ENCODE measurements at places on chromosomes 6 and 20. TPM values are rescaled to one million over a fixed set of nuclear protein-coding genes. Genes with fewer than 3 reads are reported as not detected.

DNA sequence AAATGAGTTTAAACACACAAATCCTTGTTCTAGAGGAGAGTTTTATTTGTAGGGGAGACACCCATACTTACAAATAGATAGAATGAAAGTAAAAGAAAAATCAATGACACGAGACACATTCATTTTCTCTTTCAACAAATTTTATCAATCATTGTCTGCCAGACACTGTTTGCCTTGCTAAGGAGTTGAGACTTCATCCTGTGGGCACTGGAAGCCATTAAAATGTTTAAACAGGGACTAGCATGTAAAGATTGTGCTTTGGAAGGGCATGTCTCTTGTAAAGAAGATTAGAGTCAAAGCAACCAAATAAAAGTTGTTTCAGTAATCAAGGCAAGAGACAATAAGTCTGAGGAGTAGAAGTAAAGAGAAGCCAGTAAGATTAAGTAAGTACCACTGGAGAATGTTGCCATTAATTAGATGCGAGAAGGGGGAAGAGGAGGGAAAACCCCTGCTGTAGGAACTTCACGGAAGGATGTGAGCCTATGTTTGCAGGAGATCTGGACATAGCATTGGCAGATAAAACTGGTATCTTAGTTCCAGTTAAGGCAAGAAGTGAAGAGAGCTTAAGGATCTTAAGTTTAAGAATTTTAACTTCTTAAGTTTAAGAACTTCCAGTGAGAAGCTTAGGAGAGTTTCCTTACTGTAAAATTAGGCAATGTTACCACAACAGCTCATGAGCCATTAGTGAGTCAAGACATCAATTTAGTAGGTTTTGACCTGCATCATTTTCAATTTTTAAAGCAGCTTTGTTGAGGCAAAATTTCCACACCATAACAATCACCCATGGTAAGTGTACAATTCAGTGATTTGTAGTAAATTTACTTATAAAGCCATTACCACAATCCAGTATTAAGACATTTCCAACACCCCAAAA lies 117.0 kb upstream of the UST start:
- no peak overlapping the region for H3K4me3 ChIP-seq
- no peaks in the 10 kb centered on the region for H3K27me3 ChIP-seq
- no peaks in the 10 kb centered on the region for H3K4me1 ChIP-seq

DNA sequence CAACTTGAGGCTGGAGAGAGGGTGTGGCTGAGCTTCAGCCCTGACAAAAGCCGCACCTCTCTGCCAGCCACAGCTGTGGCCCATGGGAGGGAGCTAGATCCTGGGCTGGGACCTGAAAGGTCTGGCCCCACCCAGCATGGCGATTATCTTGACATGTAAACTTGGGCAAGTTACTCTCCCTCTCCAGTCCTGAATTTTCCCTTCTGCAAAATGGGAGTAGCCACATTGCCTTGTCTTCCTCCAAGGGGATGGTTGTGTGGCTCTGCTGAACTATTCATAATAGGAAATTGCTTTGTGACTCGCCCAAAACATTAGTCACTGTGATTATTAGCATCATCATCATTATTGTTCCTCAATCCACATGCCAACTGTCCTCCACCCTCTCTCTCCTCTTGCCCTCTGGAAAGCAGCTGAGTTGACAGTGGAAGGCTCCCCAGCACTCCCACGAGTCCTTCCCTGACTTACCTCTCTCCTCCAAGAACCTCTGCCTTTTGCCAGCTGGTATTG lies 23.0 kb upstream of the RBPJL start:
- H3K36me3 ChIP-seq, result no peaks in the 10 kb centered on the region
- H3K27me3 ChIP-seq, result no peaks in the 10 kb centered on the region
- H3K27ac ChIP-seq, result no peak overlapping the region
- no peaks in the 10 kb centered on the region for H3K4me1 ChIP-seq
- no peak for DNase-seq
- H3K4me3 ChIP-seq, result no peak overlapping the region

- no peaks in the 10 kb centered on the region for H3K36me3 ChIP-seq
- no peaks in the 10 kb centered on the region for H3K27me3 ChIP-seq
- H3K4me1 ChIP-seq, result peaks cover 5% of the 10 kb centered on the region
- H3K4me3 ChIP-seq, result no peak overlapping the region
Observed at GRCh38 chr6:18102783-18103509, 19.5 kb downstream of the NHLRC1 start.

DNA sequence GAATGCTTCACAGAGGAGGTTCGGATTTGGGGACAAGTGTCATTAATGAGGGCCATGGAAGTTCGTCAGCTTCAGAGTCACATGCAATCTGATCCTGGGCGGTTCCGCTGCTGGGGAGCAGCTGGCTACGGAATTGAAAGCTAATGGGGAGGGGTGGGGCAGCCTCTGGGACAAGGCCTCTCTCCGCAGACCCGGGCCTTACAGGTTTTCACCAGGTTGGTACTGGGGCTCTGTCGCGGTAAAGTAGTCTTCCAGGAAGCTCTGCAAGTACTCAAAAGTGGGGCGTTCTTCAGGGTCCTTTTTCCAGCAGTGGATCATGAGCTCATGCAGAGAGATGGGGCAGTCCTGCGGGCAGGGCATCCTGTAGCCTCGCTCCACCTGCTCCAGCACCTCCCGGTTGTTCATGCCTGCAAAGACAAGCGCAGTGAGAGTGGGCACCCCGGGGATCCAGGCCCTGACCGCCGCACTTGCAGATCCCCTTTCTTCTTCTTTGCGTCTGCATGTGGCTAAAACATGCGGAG lies 55.9 kb upstream of the TRAF3IP2 start:
- no peaks in the 10 kb centered on the region for H3K36me3 ChIP-seq
- peaks cover 5% of the 10 kb centered on the region for H3K4me1 ChIP-seq
- no peaks in the 10 kb centered on the region for H3K27me3 ChIP-seq
- H3K27ac ChIP-seq, result no peak overlapping the region
- no peak for DNase-seq
- H3K4me3 ChIP-seq, result no peak overlapping the region

DNA sequence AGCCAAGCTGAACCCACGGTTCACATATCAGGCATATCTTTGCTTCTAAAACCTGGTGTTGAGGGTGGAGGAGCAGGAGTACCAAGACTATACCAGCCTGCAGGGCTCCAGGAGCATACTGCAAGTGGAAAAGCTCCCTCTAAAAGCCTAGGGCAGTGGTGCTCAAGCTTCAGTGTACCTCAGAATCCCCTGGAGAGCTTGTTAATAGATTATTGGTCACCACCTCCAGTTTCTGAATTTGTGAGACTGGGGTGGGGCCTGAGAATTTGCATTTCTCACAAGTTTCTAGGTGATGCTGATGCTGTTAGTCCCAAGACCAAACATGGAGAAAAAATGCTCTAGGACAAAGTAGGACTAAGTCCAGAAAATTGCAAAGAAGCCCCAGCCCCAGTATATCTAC lies 65.4 kb downstream of the FILIP1 start:
- no peaks in the 10 kb centered on the region for H3K27me3 ChIP-seq
- H3K4me3 ChIP-seq, result no peak overlapping the region
- no peaks in the 10 kb centered on the region for H3K4me1 ChIP-seq

DNA sequence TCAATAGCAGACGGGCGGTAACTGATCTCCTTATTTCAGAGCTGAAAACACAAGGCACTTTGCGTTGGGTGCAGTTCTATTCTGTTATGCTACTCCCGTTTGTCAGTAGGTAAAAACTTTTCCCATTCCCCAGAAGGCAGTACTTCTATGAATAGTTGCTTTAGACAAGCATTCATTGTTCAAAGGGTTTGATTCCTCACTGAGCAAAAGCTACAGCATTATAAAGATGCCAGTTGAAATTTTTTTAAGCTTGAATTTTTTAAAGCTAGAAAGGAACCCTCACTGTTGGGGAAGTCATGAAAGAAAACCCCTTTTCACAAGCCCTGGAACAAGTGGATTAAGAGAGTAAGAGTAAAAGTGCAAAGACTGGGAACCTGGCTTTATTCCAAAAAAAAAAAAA lies 42.3 kb downstream of the FUT9 start:
- no peak overlapping the region for H3K4me3 ChIP-seq
- no peak for DNase-seq
- no peak overlapping the region for H3K27ac ChIP-seq
- no peaks in the 10 kb centered on the region for H3K4me1 ChIP-seq

GRCh38 chr20:36273414-36274180 lies 32.5 kb upstream of the DLGAP4 start:
- peaks cover 11% of the 10 kb centered on the region for H3K27me3 ChIP-seq
- no peak overlapping the region for H3K27ac ChIP-seq
- no peaks in the 10 kb centered on the region for H3K36me3 ChIP-seq
- H3K4me3 ChIP-seq, result no peak overlapping the region

DNA sequence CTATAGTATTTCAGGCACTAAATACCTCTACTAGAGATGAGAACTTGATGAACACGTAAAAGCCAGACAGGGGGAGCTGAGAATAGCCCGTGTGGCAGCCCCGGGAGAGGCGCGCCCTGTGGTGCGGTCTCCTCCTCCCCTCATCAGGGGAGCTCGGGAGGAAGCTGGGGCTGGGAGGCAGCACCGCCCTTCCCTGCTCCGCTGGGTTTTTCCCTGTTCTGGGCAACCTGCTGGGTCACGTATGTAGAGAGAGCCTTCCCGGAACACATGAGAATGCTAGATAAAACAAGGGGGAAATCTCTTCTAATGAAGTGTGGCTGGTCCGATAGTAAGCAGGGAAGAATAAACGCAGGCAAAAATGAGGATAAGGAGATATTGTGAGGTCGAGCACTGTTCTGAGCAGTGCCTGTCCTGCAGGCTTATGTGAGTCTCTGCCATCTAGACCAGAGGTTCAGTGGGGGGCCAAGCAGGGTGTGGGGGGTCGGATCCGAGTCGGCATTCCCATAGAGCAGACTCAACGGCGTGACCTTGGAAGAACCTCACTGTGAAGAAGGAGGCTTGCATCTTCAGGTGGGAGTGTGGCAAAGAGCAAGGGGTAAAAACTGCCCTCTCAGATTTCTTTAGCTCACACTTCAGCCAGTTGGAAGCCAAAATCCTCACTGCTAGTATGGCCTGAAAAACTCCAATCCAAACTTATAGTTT lies 13.4 kb upstream of the RPS6KA2 start:
- H3K36me3 ChIP-seq, result no peaks in the 10 kb centered on the region
- H3K4me1 ChIP-seq, result no peaks in the 10 kb centered on the region

DNA sequence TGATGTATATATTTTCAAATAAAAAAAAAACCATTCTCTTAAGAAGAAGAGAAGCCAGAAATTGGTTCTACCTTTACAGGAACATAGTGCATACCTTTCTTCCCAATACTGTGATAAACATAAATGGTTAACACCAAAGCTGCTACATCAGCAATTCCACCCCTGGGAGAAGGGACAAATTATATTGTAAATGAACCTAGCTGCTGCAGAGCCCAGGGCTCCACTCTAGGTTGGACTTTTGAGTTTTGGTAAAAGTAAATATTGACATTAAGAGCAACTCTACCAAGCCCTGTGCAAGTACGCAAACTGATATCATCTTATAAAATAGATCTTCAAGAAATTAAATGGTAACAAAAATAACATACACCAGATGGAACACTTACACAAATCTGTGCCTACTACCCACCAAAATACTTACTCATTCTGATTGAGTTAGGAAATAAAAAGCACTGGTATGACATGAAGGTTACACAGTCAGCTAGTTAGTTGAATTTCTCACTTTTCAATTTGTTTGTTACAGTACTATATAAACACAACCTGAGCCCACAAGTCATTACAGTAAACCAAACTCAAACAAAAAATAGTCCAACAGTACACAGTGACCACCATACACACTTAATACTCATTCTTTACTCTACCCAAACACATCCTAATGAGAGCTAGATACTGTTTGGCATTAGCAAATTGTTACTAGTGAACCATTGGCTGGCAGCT lies 223.3 kb upstream of the HEY2 start:
- H3K36me3 ChIP-seq, result no peaks in the 10 kb centered on the region
- no peak overlapping the region for H3K27ac ChIP-seq
- no peak for DNase-seq
- no peak overlapping the region for H3K4me3 ChIP-seq

- no peaks in the 10 kb centered on the region for H3K36me3 ChIP-seq
- no peaks in the 10 kb centered on the region for H3K27me3 ChIP-seq
- H3K27ac ChIP-seq, result no peak overlapping the region
- H3K4me1 ChIP-seq, result no peaks in the 10 kb centered on the region
- H3K4me3 ChIP-seq, result no peak overlapping the region
- no peak for DNase-seq
Observed at GRCh38 chr6:71127374-71127773, 161.2 kb upstream of the OGFRL1 start.

DNA sequence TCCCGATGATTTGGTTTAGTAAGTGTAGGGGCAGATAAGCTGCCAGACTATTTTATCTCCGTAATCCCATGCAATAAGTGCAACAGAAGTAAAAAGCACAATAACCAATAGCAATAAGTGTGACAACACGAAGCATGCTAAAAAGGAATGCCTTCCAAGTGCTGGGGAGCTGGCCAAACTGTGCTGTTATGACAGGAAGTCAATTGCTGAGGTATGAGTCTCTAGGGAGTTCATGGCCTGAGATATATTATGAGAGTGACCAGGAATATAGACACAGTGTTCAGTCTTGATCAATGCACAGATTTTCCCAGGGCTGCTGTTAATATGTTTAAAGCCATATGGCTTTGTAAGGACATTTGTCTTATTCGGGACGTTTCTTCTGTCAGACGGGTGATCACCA lies 10.5 kb upstream of the ANGPT4 start:
- no peak for DNase-seq
- no peaks in the 10 kb centered on the region for H3K36me3 ChIP-seq
- no peak overlapping the region for H3K4me3 ChIP-seq
- H3K4me1 ChIP-seq, result no peaks in the 10 kb centered on the region
- H3K27me3 ChIP-seq, result no peaks in the 10 kb centered on the region
- no peak overlapping the region for H3K27ac ChIP-seq

GRCh38 chr6:6635291-6635690 lies 46.8 kb downstream of the LY86 start:
- no peak for DNase-seq
- H3K36me3 ChIP-seq, result no peaks in the 10 kb centered on the region
- H3K27ac ChIP-seq, result no peak overlapping the region
- no peak overlapping the region for H3K4me3 ChIP-seq
- H3K4me1 ChIP-seq, result no peaks in the 10 kb centered on the region
- no peaks in the 10 kb centered on the region for H3K27me3 ChIP-seq

DNA sequence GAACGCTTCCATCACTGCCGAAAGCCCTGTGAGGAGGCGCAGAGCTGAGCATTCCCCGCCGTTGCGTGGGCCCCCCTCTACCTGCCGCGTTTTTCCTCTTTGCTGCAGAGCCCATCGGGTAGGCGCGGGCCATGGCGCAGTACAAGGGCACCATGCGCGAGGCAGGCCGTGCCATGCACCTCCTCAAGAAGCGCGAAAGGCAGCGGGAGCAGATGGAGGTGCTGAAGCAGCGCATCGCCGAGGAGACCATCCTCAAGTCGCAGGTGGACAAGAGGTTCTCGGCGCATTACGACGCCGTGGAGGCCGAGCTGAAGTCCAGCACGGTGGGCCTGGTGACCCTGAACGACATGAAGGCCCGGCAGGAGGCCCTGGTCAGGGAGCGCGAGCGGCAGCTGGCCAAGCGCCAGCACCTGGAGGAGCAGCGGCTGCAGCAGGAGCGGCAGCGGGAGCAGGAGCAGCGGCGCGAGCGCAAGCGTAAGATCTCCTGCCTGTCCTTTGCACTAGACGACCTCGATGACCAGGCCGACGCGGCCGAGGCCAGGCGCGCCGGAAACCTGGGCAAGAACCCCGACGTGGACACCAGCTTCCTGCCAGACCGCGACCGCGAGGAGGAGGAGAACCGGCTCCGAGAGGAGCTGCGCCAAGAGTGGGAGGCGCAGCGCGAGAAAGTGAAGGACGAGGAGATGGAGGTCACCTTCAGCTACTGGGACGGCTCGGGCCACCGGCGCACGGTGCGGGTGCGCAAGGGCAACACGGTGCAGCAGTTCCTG lies 693 bp downstream of the FAM50B start:
- peak overlapping the region; percentile 86 for H3K27ac ChIP-seq
- no peak for DNase-seq
- no peaks in the 10 kb centered on the region for H3K27me3 ChIP-seq
- H3K36me3 ChIP-seq, result no peaks in the 10 kb centered on the region
- H3K4me1 ChIP-seq, result no peaks in the 10 kb centered on the region
- H3K4me3 ChIP-seq, result peak overlapping the region; percentile 72

The ARMC12 gene
- 0.29 TPM for total RNA-seq

The RSPO4 gene
- total RNA-seq, result not detected

The GRIK2 gene
- 1.1 TPM for total RNA-seq

The NKAIN4 gene
- not detected for total RNA-seq

Measured in breast epithelium (tissue), 4 donors.